ENCODE measurements at places on chromosomes 5 and 9.

DNA sequence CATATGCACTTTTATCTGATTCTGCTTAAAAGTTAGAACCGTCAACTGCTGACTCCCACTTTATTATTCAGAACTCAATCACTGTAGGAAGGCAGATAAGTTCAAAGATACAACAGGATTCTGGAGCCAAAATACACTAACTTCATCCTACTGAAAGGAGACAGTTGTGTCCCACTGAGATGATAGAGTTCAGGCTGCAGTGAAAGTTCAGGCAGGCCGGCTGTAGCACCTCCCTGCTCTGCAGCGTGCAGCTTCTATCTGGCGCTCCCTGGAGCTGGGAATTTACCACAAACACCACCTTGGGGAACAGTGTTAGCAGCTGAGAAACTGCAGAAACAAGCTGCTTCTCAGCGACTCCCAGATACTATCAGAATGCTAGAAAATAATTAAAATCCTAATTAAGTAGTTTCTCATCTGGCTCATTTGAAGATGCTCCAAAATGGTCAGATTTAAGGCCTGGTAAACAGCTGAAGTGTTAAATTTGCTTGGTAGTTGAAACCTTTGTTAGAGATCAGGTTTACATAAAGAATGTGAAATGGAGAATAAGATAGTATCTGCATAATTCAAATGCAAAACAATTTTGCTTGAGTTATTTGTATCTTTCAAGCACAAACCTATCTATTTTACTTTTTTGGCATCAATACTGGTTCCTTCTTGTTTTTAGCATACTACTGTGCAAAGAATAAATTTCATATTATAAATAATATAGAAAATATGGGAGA lies 52.3 kb upstream of the CNTLN start:
- peak; percentile 31 for DNase-seq

DNA sequence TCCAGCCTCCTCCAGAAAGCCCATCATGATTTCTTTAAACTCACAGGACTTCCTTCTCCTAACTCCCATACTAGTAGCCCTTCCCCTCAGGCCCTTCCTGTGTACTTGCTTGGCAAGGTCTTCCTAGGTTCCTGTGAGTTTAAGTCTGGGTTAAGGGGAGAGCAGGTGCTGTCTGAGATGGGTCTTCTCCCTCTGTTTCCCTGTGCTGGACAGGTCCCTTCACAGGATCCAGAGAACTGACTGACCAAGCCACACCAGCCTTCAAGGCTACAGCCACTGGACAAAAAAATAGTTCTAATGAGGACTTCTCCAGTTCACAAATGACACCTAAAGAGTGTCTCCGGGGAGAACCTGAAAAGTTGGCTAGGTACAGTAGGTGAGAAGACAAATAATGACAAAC lies 29.5 kb upstream of the MYORG start:
- DNase-seq, result no peak

GRCh38 chr9:115263371-115264075 lies 145.6 kb upstream of the TNC start:
- peak; percentile 20 for DNase-seq

DNA sequence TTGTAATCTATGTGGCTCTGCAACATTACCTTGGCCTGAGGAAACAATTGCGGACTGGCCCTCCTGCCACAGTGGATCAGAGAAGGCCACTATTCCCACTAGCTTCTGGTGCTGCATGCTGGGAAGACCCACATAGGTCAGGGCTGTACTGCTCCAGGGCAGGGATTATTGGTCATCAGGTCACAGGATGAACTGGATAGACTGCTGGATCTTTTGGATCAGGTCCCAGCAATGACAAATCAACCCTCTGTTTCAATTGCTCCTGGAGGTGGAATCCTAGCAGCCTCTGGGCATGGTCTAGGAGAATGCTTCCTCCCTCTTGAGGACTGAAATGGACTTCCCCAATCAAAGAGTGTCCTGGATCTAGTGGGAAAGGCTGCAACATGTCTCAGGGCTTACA lies 66.7 kb upstream of the PHF24 start:
- no peak for DNase-seq

DNA sequence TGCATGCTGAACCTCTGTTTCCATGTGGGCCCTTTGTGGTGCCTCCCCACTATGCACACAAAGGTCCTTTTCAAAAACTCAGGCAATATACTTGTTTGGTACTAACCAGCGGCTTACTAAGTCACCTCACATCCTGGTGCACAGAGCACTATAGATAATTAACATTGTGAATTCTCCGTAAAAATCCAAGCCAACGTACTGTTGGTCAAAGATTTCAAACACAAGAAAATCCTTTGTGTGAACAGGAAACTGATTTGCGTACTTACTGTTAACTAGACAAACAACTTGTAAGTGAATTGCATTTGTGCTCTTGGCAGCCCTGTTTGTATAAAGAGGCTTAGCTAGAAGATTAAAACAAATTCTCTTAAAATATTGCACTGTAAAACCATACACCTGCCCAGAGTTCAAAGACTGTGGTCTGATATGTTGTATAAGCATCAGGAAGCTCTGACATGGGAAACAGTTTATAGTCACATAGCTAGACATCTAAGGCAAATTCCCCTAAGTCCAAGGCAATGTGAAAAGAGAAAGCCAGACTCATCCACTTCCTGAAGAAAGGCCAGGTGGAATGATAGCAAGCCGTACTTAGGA lies 125.0 kb upstream of the SLC12A2 start:
- DNase-seq, result no peak

GRCh38 chr5:142798099-142798770 lies 28.1 kb downstream of the ARHGAP26 start:
- no peak for DNase-seq

- peak; percentile 61 for DNase-seq
Measured at GRCh38 chr5:78803353-78803752, 154.8 kb upstream of the LHFPL2 start.

GRCh38 chr5:149921597-149921996 lies 23.0 kb downstream of the PDE6A start:
- no peak for DNase-seq

DNA sequence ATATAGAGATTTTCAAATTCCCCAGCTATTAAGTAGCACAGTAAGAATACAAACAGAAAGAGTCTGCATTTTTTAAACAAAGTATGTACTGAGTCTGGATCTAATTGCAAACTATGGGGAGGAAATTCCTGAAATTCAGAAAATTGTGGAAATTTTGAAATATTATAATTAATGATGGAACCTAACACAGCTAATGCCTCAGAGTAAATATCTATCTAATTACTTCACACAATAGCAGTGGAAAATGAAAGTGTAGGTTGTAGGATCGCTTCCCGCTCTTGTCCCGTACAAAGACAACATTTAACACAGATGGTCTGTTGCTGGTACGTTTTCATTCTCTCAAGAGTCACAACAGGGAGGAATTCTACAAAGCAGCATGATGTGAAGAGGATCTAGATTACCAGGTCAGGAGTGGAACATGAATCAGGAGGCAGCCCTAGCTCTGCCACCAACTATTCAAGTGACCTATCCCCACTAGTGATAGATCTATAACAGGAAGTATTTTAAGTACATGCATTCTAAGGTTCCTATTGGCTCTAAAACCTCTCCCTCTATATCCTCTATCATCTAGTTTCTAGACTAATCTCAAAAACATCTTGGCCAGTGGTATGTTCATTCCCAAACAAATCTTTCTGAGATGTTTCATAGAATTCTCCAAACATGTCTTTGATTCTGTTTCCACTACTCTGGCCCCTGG lies 58.9 kb upstream of the GRAMD2B start:
- DNase-seq, result no peak

GRCh38 chr5:129593525-129593924 lies 133.4 kb downstream of the ADAMTS19 start:
- no peak for DNase-seq

DNA sequence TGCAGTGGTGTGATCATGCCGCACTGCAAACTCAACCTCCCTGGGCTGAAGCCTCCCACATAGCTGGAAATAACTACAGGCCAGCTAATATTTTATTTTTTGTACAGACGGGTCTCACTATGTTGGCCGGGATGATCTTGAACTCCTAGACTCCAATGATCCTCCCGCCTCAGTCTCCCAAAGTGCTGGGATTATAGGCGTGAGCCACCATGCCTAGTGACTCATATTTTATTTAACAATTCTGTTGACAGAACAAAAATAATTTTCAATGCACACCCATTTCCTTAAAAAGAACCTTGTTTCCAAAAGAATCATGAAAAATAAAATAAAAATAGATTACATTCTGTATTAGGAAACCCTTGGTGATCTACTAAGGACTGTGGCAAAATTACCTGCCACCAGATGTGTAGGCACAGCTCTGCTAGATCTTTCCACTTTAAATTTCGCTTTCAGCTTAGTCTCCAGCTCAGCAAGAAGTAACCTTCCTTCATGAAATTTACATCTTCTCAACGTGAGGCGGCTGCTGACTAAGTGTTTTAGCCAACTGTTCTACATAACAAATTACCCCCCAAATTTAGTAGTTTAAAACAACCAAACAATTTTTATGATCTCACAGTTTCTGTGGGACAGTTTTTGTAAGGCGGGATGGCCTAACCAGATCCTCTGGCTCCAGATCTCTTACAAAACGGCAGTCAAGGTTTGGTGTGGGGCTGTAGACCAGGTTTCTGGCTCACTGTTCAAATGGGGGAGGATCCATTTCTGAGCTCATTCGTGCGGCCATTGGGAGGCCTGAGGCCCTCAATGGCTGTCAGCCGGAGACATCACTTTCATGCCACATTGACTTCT lies 32.6 kb upstream of the GOLPH3 start:
- DNase-seq, result no peak

DNA sequence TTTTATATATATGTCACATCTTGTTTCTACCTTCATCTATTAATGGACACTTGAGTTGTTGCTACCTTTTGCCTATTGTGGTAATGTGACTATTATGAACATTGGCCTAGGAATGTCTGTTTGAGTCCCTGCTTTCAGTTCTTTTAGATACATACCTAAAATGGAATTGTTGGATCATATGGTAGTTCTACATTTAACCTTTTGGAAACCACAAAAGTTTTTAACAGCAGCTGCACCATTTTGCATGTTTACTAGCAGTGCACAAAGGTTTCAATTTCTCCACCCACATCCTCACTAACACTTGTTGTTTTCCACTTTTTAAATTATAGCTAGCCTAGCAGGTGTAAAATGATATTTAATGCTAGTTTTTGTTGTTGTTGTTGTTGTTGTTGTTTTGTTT lies 88.4 kb downstream of the GALNT10 start:
- DNase-seq, result no peak

DNA sequence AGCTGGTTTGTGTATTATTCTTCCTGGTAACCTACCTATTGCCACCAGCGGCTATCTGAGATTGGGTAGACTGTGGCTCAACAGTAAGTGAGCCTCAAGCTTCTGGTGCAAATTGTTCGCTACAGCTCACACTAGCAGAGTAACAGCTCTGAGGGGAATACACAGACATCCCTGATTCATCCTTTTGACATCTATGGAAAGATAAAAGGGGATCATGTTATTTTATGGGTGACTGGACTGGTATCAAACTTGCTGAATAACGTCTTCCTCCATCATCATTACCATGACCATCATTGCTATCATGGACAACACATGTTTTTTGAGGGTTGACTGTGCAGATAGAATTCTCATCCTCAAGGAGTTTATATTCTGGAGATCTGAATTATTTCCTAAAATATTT lies 129.6 kb downstream of the PIK3R1 start:
- no peak for DNase-seq

GRCh38 chr9:12544700-12545099 lies 148.5 kb upstream of the TYRP1 start:
- DNase-seq, result no peak

- DNase-seq, result peak; percentile 6
Measured at GRCh38 chr5:79642210-79642609, 30.0 kb downstream of the TENT2 start.

DNA sequence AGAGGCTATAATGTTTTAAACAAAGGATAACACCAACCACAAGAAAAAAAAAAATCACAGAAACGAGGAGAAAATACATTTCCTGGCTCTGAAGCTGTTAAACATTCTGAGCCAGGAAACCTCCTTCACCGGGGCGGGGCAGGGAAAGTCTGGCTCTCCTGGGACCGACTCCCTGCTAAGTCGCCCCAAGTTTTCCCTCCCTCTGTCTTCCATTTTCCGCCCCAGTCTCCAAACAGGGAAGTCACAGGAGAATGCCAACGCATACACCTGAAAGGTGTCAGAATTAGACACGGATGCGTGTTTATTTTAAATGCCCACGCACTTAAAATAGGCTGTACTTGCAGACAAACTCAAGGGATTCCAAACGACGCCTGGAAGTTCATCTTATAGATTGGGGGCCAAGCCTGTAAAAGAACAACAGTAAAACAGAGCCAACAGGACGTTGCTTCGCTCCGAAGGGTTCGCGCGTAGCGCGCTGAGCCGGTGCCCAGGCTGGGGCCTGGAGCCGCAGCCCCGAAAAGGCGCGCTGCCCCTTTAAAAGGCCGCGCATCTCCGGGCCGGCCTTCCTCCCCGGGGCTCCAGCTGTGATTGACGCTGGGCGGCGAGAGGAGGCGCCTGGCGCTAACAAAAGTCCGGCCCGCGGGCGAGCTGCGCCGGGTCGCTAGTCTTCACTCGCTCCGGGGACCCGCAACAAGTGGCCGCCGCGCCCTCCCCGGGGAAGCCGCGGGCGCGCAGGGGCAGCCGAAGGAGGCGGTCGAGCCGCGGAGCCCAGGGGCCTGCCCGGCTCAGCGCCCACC lies at the start of gene FBXL7:
Gene FBXL7 (plus strand): TSS at position 653 of the 797 bp plus-strand sequence.
- peak; percentile 93 for DNase-seq

- no peak for DNase-seq
Measured at GRCh38 chr5:160235731-160236130, 6.4 kb downstream of the FABP6 start.

- no peak for DNase-seq
Measured at GRCh38 chr9:26426551-26427131, 466.0 kb downstream of the CAAP1 start.

DNA sequence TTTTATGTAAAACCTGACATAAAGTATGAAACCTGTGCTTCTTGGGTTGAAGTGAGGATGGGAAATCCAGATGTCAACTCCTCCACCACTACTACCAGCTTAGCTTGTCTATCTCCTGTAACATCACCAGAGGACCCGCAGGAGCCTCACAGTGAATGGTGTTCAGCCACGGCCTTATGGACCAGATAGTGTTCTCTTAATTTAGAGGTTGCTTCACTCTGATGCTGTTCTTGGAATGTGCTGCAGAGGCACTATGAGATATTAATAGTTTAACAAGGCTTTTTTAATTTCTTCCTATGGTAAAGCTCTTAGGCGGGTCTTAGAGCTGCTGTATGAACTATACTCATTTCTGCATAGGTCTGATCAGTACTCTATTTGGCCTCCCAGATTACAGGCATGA lies 27.9 kb downstream of the NFX1 start:
- no peak for DNase-seq

DNA sequence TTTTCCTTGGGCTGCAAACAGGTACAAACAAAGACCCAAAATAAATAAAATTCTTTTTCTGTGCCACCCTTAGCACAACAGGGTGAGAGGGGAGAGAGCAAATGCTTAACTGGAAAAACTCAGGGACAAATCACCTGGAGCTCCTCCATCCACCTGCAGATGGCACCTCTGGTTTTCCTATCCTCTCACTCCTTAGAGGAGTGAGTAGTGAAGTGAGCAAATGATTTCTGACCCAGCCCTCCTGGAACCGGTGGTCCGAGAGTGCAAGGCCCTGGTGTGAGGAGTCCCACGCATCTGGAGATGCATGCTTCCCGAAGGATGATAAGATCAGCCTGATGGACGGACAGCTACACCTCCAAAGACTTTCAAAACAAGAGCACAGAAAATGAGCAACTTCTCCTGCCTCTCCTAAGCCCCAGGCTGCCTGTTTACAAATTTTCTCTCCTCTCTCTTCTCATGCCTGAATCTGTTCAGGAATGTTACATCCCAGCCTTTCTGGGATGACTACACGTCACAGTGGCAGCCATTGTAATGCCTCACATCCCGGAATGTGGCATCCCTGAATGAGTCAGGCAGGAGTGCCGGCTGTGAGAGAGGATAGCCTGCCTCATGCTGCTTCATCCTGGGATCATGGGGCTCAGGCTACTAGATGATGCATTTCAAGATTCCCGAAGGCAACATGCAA lies 86.4 kb downstream of the ADRB2 start:
- DNase-seq, result peak; percentile 93

Measured in GM03348 (cell line).